ENCODE measurements at places on chromosomes 6 and 20. TPM values are rescaled to one million over a fixed set of nuclear protein-coding genes. Genes with fewer than 3 reads are reported as not detected.
A peak's percentile ranks its signal among the peaks of the same experiment; 100 is the strongest.

- no peaks in the 10 kb centered on the region for H3K36me3 ChIP-seq
- H3K27ac ChIP-seq: no peak overlapping the region
- DNase-seq: no peak
Observed at GRCh38 chr6:78867020-78867369, 356 bp upstream of the IRAK1BP1 start.

DNA sequence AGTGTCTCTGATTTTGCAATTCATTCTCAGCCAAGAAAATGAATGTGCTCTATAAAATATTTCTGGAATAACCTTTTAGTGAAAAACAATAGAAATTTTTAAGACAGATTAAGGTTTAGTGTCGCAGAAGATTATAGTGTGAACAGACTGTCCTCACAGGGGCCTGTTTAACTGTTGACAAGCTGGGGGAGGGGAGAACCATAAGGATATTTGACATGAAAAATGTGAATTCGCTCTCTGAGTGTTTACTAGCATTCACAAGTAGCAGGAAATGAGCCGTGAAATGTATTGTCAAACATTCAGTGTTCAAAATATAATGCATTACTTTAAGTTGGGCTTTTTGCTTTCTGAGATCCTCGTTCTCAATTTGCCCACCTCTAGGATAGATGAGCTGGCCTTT lies 134.8 kb upstream of the TSHZ2 start:
- H3K27ac ChIP-seq: no peak overlapping the region
- DNase-seq: no peak
- no peak overlapping the region for H3K4me3 ChIP-seq
- H3K4me1 ChIP-seq: no peaks in the 10 kb centered on the region
- H3K36me3 ChIP-seq: no peaks in the 10 kb centered on the region

DNA sequence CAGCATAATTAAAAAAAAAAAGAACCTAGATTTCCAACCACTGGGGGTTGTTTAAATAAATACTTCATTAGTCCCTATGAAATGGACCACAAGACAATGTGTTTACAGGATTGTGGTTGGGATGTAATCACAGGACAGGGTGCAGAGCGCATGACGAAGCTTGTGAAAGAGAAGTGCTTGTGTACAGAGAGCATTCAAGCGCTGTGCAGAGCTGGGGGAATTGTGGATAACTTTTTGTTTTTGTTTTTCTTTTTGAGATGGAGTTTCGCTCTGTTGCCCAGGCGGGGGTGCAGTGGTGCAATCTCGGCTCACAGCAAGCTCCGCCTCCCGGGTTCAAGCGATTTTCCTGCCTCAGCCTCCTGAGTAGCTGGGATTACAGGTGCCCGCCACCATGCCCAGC lies 22.3 kb downstream of the LAMA5 start:
- no peaks in the 10 kb centered on the region for H3K36me3 ChIP-seq
- peak; percentile 63 for DNase-seq
- H3K4me1 ChIP-seq: peaks cover 9% of the 10 kb centered on the region
- H3K27ac ChIP-seq: no peak overlapping the region
- 0 out of 2 replicates have a peak, but pooled peaks cover 3% of the 10 kb centered on the region for H3K27me3 ChIP-seq
- no peak overlapping the region for H3K4me3 ChIP-seq

Gene ENPP5
- total RNA-seq: 0.94 TPM

Gene TRIM10
- not detected for total RNA-seq

Gene TSHZ2
- not detected for total RNA-seq

DNA sequence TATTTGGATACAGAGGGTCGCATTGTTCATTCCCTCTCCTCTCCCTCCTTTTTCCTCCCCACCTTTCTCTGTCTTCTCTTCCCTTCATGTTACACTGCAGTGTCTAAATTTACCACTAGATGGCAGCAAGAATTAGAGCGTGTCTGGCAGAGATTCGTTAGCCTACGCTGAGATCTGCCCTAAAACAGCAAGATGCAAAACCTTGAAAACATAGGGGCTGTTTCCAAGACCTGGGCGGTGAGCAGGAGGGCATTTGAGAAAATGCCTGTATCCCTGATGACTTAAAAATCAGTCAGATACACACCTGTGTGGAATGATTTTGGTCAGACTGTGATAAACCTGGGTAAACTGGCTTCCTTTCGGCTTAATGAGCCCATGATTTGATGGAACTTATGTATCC lies 101.5 kb upstream of the ISM1 start:
- no peak overlapping the region for H3K27ac ChIP-seq
- no peaks in the 10 kb centered on the region for H3K36me3 ChIP-seq
- no peaks in the 10 kb centered on the region for H3K27me3 ChIP-seq
- no peaks in the 10 kb centered on the region for H3K4me1 ChIP-seq

DNA sequence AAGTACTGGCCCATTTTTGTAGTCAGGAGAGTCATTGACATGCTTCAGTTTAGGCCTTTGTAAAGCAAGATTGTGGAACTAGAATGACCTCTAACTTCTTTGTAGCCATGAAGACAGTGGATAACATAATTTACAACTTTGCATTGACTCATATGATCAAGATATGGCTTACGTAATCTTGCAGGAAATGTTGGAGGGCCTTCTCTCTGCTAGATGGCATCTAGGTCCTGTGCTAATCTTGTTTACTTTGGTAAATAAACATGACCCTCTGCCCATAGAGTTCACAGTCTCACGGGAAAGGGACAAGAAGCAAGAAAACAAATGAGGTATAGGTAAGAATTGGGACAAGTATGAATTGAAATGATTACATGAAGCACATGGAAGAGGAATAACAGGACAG lies 355.2 kb upstream of the ARID1B start:
- H3K27ac ChIP-seq: no peak overlapping the region
- H3K4me1 ChIP-seq: peaks cover 15% of the 10 kb centered on the region
- no peak for DNase-seq
- no peaks in the 10 kb centered on the region for H3K27me3 ChIP-seq
- H3K4me3 ChIP-seq: no peak overlapping the region

Gene BMP6
- total RNA-seq: 1.7 TPM

Gene JPH2
- total RNA-seq: 19.1 TPM

Gene NKX2-2
- total RNA-seq: 5.7 TPM

GRCh38 chr6:85585741-85586140 lies 7.9 kb downstream of the SNX14 start:
- DNase-seq: no peak
- no peaks in the 10 kb centered on the region for H3K27me3 ChIP-seq
- no peak overlapping the region for H3K27ac ChIP-seq
- no peaks in the 10 kb centered on the region for H3K4me1 ChIP-seq
